ENCODE measurements at places on chromosomes 3 and 15. TPM values are rescaled to one million over a fixed set of nuclear protein-coding genes. Genes with fewer than 3 reads are reported as not detected.

DNA sequence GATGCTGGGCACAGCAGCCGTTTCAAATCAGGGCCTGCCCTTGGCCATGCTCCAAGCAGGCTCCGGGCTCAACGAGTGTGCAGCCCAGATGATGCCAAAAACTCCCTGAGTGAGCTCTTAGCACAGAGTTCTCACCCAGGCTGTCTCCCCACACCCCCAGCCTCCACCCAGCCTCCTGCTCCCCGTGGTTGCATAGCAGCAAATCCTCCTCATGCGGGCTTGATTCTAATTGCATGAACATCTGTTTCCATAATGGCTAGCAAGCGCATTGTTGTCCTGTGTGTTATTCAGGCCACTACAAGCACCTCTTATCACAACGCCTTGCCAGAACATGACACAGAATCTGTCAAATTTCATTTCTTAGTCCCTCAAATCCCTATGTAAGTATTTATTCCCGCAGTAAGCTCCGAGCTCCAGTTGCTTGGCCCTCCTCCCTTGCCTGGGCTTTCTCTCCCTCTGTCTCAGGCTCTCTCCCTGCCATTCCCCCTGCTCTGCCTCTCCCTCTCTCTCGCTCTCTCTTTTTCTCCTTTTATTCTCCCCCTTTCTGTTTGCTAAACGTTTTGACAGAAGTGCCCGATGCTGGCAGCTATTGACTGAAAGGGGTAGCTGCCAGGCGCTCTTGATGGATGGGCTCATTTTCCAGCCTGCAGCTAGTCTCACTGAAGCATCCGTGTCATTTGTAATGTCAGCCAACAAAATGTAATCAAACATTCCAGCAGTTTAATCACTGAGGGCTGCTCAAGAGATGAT is 306.5 kb downstream of the IL20RB start:
- no peak for DNase-seq

DNA sequence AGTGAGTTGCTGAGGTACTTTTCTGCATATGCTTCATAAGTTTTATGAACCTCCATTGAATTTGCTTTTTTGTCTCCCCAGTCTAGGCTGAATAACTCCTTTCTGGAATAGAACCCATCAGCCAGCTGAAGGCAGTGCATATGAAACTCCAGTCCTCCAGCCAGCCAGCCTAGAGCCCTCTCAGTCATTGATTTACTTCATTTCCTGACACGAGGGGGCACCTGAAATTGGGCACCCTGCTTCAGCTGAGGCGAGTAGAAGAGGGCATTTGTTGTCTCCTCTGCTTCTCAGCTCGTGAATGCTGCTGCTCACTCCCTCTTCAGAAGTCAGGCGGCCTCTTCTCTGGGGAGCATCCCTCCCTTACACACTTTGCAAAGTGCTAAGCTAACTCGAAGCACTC is 32.5 kb downstream of the CHST2 start:
- DNase-seq: no peak

DNA sequence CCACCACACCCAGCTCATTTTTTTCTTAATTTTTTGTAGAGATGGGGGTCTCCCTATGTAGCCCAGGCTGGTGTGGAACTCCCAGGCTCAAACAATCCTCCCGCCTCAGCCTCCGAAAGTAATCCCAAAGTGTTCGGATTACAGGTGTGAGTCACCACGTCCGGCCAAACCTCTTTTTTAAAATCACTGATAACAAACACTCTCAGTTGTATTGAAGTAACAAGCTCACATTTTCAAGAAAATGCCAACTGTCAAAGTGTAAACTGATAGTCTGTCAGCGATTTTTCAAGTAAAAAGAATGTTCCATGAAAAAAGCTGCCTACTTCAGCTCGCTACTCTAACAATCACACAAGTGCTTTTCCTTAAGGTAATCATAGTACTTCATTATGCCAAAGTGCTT is 33.4 kb downstream of the UBXN7 start:
- DNase-seq: no peak

DNA sequence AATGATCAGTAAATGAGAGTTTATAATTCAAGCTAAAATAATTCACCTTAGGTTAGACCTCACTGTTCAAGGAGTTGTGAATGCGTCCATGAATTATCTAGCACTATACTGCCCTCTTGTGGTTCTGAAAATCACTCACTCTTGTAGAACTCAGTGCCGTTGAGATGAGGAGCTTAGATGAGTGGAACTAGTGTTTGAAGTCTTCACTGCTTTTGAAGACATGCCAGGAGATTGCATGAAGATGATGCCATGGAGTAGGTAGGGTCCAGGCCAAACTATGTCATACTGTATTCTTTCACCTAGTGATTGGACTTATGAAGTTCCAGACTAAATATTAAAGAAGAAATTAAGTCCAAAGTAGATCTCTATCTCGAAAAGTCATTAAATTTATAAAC is 28.8 kb downstream of the LYSMD4 start:
- DNase-seq: peak; percentile 88

DNA sequence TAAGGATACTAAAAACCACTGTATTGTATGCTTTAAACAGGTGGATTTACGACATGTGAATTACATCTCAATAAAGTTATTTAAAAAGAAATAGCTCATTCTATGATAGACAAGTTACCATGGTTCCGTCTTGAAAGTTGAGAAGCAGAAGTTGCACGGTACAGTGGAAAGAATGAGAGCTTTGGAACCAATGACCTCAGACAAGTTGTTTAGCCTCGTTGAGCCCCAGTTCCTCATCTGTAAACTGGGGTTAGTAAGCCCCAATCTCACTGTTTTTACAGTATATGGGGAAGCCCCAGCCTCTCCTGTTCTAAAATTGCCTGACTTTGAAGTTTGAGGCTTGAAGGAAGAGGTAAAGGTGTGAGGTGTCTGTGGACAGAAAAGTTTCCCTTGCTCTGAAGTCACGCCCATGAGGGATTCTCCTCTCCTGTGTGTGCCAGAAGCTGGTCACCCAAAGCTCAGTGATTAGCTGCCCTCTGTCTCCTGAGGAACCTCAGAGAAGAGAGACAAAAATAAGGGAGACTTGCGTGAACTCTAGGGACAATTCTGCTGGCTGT is 10.0 kb downstream of the CRYGS start:
- no peak for DNase-seq

- DNase-seq: peak; percentile 24
Observed at GRCh38 chr3:13927295-13927694, 47.4 kb upstream of the WNT7A start.

DNA sequence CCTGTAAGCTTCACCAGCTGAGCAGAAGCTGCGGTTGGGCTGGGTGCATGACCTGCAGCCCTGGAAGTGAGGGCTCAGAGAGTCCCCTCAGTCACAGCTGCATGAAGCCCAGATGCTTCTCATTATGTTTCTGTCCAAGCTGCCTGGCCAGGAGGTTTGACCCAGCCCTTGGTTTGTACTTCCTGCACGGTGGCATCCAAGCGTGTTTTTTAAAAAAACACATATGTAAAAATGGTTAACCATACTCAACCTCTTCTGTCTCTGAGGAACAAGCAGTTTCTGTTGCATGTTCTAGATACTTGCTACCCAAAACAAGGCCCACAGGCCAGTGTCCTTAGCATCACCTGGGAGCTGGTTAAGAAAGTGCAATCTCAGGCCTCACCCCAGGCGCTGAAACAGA is 76.0 kb upstream of the ATP10A start:
- no peak for DNase-seq

GRCh38 chr3:35744419-35744818 is 105.1 kb downstream of the ARPP21 start:
- DNase-seq: no peak

DNA sequence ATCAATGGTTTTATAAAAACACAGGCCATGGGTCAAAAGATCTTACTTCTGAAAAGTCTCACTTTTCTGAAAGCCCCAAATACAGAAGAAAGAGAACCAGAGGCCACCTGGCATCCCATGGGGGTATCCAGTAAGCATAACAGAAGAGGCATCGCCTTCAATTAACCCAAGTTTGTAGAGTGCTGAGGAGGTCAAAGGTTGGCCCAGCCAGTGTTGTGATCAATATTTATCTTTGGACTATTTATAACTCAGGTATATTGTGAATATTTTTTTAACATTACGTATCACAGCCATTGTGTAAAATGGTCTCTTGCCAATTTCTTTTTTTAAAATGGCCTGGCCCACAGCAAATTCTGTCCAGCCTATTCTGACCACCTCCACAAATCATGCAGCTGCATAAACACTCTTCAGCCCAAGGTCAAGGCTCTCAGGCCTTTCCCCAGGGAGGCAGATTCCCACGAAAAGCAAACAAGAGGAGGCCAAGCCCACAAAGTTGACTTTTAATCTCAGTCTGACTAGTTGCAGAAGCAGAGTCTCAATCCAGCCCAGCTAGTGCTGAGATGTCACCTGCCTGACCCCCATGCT is 26.2 kb upstream of the SPTBN5 start:
- no peak for DNase-seq

DNA sequence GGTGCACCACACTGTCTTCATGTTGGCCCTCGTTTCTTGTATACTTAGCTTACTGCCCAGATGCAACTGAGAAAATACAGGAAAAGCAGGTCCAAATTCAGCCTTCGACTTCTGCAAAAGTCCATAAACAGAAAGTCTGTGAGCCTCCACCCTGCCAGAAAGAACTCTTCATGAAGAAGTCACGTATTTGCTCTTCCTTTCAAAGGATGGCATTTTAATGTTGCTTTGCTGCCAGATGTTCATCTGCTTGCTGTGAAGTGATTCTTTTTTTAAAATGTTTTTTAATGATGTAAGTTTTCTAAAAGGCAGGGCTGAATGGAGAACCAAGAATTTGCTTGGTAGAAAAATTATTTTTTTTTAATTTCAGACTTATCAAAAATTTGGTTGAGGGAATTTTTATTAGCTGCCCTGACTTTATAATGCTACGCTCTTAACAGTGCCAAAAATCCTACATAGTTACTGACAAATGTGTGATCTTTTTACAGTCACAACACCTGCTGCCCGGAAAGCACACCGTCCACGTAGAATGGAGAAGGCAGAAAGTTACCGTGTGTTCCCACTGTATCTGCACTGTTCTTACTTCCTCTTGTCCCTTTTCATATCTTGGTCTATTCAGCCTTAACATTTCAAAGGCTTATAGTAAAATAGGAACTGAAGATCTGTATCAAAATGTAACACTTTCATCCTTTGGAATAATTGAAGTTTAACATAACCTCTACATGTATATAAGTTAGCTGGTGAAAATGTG is 136.3 kb downstream of the LRRC28 start:
- DNase-seq: no peak

Gene HMCES
- 12.5 TPM for total RNA-seq

Gene LRRN1
- not detected for total RNA-seq

All from GM23248 (cell line).